ENCODE measurements at places on chromosomes 7 and 10.

GRCh38 chr7:150948791-150949251, 29.3 kb downstream of the KCNH2 start:
- DNase-seq = no peak

- no peak for DNase-seq
These were observed 36.2 kb downstream of the FKBP6 start for GRCh38 chr7:73364006-73364728.

DNA sequence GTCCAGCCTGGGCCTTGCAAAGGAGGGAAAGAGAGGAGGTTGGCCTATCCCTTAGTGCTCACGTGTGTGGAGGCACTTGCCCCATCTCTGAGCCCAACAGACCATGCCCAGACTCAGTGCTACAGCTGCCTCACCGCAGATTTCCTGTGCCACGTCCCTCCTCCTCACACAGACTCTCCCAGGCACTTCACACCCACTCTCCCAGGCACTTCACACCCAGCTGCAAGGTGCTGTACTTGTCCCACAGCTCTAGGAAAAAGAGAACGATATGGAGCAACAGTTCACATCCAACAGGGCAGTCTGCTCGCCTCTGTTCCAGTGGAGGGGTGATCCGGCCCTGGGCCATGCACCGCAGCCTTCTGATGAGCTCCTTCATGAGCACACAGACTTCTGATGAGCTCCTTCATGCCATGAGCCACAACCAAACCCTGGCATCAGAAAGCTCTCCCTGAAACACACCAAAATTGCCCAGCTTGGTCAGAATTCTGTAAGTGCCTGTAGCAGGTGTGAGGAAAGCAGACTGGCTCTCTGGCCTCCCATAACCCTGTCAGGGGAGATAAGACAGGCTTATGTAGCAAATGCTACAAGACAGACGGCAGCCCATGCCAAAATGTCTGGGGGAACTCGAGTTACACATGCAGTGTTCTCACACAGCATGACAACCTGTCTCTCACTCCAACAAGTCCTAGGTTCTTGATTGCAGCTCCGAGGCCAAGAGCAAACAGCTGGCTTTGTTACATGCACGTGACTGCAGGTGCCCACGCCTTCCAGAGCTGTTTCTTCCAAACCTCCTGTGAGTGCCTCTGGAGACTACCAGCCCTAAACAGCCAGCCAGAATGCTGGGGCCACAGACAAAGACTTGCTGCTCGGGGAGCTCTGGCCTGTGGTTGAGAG, 348.5 kb downstream of the GRID1 start:
- no peak for DNase-seq

GRCh38 chr10:73810358-73810734, 1.1 kb downstream of the NDST2 start:
- DNase-seq = no peak

GRCh38 chr7:70788276-70788675, 343.7 kb upstream of the GALNT17 start:
- DNase-seq = peak; percentile 70

DNA sequence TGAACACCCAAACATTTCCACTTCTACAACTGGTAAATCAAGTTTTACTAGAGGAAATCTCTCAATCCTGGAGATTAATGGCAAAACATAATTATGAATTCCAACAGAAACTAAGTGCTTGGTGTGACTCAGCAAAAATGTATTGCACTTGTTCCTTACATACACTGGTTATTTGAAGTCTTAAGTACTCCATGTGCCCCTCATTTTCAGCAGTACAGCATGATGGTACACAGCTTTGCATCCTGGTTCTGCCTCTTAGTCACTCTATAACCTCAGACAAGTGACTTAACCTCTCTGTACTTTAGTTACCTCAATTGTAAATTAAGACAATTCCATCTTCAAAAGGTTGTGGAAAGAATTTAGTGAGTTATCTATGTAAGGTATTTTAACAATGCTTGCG, 12.9 kb downstream of the SLC16A12 start:
- no peak for DNase-seq

DNA sequence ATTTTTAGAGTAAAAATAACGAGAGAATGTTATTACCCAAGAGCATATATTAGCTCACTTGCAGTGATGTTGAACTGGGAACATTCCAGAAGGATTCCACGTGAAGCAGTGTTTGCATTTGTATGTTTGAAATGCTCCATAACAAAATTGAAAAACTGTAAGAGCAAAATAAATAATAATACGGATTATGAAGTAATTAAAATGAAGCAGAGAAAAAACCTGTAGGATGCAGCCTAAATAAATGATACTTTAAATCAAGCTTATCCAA, 203.3 kb downstream of the BAMBI start:
- DNase-seq = no peak

DNA sequence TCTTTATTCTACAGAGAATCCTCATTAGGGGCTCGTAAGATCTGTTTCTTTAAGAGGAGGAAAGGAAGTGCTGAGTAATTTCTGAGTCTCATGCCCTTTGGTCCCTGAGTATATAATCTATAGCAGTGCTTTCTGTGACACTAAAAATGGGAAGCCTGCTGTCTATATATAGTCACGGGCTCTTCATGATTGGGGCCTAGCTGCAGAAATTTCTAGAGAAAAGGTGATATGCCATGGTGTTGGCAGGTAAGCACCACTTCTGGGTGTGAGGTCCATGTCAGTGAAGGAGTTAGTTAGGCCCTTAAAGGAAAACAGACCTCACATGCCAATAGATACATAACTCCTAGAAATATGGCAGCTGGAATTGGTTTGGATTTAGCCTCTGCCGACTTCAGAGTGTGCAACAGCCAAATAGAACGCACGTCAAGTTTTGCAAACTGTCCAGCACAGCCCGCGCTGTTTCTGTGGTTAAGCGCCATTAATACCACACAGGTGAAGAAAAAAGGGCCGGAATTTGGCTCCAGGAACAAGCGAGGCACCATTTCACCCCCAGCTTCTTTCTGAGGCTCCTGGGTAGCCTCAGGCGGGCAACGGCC, 123.2 kb downstream of the TACC2 start:
- no peak for DNase-seq

DNA sequence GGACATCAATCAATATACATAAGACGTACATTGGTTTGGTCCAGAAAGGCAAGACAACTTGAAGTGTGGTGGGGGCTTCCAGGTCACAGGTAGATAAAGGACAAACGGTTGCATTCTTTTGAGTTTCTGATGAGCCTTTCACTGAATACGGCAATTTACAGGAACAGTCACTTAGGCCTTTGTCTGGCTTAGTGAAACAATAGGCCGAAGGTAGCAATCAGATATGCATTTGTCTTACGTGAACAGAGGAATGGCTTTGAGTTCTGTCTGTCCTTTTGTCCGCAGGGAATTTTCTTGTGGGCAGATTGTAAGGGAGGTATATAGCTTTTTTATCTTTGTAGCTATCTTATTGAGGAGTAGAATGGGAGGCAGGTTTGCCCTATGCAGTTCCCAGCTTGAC, 10.8 kb upstream of the STN1 start:
- no peak for DNase-seq

GRCh38 chr7:101486433-101487104, 123.9 kb downstream of the COL26A1 start:
- no peak for DNase-seq

DNA sequence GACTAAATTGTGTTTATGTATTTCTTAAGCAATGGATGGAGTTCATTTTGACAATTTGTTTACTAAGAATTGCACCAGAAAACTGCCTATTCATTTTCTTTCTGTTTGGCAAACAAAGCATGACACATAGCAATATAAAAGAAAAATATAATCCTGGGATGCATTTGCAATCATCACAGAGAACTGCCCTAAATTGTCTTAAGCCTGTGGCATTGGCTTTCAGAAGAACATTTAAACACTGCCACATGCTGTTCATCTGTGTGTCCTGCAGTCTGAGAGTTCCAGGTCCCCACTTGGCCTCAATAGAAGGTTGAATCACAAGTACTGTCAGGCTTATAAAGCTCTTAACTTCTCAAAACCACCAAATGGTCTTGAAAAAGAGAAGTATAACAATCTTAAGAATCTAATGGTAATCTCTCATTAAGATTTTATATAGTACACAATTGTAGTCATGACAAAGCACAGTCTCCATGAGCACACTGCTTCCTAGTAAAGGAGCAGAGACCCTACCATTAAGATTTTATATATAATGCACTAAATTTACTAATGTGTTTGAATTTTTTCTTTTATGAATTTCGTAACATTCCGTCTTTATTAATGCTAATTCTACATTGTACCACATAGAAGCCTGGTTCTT, 29.9 kb downstream of the RNLS start:
- peak; percentile 52 for DNase-seq

- no peak for DNase-seq
These were observed 229.1 kb upstream of the IGFBP3 start for GRCh38 chr7:46150202-46150601.

DNA sequence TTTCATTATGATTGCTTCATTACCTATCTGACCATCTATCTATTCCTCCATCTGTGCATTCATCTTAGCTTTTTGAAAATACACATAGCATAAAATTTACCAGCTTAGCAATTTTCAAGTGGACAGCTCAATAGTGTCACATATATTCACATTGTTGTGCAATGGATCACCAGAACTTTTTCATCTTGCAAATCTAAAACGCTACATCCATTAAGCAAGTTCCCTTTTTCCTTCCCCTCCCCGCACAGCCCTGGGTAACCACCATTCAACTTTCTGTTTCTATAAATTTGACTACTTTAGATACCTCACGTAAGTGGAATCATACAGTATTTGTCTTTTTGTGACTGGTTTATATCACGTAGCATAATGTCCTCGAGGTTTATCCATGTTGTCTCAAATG, 78.0 kb upstream of the ADRB1 start:
- DNase-seq = no peak

DNA sequence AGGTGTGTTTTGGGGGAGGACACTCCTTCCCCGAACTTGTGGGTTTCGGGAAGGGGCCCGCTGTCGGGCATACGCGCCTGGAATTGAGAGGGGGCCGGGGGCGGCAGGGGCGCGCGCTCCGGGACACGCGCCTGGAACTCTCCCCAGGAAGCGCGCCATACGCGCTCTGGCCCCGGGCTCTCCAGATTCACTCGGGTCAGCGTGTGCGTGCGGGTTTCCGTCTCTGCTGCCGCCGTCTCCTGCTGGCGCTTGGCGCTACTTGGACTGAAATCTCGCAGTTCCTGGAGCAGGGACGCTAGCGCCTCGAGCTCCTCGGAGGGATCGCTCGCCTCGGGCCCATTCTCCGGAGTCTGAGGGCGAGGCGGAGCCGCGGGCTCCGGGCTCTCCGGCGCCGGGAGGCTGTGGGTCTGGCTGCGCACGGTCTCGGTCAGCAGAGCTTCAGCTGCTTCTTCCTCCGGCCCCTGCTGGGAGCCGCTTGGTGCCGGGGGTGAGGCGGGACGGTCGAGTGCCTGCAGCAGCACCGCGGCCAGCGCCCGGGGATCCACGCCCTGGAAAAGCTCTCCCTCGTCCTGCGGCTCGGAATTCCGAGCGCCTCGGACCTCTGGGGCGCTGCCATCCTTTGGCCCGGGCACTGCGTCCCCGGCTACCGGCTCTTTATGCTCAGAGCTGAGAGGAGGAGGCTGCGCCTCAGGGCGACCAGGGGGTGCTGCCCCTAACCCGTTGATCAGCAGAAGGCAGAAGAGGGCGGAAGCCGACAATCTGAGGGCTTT, 1.1 kb downstream of the VGF start:
- DNase-seq = no peak

GRCh38 chr7:96120445-96121225, 201.3 kb downstream of the SLC25A13 start:
- DNase-seq = no peak

GRCh38 chr7:885893-886625, 9.7 kb downstream of the GET4 start:
- DNase-seq = no peak

DNA sequence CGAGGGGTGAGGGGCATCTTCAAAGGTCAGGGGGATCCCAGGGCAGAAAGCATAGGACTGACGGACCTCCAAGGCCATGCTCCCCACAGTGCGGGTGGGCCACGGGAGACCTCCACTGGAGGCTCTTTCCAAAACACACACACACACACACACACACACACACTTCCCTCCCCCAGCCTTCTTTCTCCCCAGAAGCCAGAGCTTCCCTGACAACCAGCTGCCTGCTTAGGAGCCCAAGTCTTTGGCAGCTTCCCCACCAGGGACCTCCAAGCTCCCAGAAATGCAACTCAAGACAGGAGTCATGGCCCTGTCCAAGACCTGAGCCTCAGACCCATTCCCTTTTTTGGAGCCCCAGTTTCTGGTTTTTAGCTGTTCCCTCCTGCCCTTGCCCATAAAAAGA, 710 bp upstream of the C10orf105 start:
- no peak for DNase-seq

DNA sequence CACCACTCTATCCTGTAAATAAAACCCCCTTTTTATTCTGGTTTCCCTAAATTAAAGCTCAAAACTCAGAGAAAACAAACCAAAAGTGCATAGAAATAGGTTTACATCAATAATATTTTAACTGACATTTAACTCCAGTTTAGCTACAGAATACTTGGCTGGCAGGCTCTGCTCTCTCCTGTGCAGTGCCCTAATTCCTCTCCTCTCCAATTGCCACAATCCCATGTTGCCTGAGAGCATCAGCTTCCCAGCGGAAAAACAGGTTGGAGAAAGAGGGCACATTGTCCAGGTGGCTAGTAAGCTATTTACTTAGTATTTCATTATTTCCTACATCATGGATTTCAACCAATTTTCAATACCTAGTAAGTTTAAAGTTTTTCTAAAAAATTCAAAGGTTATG, 8.7 kb downstream of the SEMA3E start:
- no peak for DNase-seq
